ENCODE measurements at places on chromosomes 1 and 21. TPM values are rescaled to one million over a fixed set of nuclear protein-coding genes. Genes with fewer than 3 reads are reported as not detected.

Gene TSPAN1
- total RNA-seq: not detected

Gene SYTL1
- total RNA-seq: not detected

Gene SIPA1L2
- total RNA-seq: 4.4 TPM

Gene SLAMF9
- total RNA-seq: not detected

Gene HES2
- not detected for total RNA-seq

Gene MMP23B
- total RNA-seq: not detected

Gene OR2G6
- total RNA-seq: not detected

Gene ERG
- total RNA-seq: 0.76 TPM

Gene ADAM30
- total RNA-seq: not detected

Gene GPR37L1
- total RNA-seq: not detected

Gene DNASE2B
- total RNA-seq: not detected

Gene PLA2G4A
- 2.9 TPM for total RNA-seq

Gene SPRR2B
- total RNA-seq: not detected

Gene HAPLN2
- not detected for total RNA-seq

Gene OR10J1
- total RNA-seq: not detected

Gene MMEL1
- not detected for total RNA-seq

Gene DYNLT5
- total RNA-seq: 2.3 TPM

Gene TFF2
- not detected for total RNA-seq

Gene CACNA1S
- not detected for total RNA-seq

Gene TFB2M
- 20.6 TPM for total RNA-seq

Gene LIPI
- total RNA-seq: not detected

Gene TBX15
- 38.7 TPM for total RNA-seq

Gene CENPS
- 25.4 TPM for total RNA-seq

Gene L1TD1
- 0.11 TPM for total RNA-seq

Gene RAB7B
- total RNA-seq: 2.8 TPM

Gene KCNJ6
- 0.13 TPM for total RNA-seq
